Activated B cell treated with CpG ODN at 0.5 μM for 24 hours (primary cell): ENCODE measurements at places on chromosomes 4 and X.

DNA sequence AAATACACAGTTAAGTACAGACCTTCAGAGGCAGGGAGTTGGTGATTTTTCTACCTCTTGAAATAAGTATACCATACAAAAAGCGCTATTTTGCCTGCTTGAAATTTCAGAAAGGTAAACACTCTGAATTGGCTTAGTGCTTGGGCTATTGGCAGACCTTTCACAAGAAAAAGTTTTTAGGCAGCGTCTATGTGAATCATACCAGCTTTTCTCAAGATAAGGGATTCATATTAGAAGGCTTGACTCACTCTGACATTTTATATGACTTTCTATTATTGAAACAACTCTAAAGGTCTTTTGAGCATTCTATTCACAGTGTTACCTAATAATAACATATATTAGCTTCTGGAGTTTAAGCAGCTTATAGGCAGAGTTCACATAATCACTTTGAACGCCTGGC is 286.4 kb upstream of the FAT1 start:
- no peak for DNase-seq

- DNase-seq = no peak
Observed at GRCh38 chr4:163528653-163529052, 34.2 kb downstream of the TMA16 start.

- DNase-seq = no peak
Observed at GRCh38 chr4:178556796-178557195, 1114.6 kb upstream of the AGA start.

DNA sequence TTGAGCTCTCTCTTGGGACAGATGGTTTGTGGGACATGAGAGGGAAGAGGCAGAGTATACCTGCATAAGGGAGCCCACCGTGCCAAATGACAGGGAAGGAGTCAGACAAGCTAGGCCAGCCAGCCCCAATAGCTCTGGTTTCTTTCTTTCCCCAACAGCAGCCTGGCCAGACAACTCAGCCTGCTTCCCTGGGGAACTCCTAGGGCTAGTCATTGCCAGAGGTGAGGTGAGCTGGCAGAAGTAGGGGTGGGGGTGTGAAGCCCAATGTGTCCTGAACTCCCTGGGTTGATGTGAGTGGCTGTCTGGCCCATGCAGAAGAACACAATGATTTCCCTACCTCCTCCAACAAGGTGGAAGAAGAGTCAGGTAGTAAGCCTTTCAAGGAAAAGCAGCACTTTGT is 135.5 kb downstream of the AMMECR1 start:
- DNase-seq = no peak

DNA sequence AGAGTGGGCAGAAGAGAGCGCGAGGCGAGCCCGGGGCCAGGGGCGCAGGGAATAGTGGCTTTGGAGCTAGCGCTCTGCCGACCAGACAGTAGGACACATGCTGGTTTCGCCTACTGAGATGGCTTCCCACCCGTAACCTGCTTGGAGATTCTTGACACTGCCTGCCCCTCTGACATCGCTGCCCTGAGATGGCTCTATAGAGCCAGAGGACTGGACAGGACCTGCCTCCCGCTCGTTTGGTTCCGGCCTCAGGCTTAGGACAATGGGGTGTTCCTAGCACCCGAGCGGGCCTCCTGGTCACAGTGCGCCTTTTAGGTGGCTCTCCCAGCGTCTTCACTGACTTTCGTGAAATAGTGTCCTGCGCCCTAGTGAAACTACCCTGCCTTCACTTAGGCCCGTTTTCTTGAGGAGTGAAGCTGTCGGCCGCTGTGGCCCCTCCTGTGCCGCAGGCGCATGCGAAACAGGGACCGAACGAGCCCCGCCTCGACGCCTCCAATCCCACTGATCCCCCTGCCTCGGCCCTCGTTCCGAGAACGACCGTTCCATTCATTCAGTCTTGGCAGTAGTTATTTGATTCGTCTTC is 608 bp downstream of the TAF1 start:
- DNase-seq = no peak
